ENCODE measurements at places on chromosomes 11 and 22.

DNA sequence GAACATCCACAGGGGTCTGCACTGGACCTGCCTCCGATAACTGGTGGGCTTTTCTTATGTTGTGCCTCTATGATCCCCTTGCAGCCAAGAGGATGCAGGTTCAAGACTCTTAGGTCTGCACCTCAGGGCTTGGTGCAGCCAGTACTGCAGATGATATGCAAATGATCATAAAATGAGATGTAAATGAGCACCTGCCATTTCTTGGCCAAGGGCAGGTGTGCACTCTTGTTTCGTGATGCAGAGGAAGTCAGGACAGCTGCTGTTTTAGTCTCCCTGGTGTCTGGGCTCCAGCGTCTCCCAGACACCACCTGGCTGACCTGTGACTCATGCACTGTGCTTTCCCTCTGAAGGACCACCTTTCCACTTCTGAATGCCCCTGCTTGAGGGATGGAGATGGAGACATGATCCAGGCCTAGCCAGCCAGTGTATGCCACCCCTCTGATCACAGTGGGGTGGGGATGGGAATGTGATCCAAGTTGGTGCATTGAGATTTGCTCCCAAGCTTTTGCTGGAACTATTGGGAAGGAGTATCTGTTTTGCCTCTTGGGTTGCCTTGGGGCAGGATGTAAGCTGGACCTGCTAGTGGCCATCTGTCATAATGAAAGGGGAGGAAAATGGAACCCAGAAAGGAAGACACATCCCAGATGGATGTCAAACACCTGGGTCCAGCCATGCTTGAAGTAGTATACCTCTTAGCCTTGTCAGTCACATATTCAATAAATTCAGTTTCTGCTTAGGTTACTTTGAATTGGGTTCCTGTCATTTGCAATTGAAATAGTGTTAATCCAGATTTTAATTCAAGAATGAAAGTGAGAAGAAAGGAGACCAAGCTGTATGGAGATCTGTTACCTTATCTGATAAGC lies 3.3 kb upstream of the KCNJ11 start:
- no peak for DNase-seq

DNA sequence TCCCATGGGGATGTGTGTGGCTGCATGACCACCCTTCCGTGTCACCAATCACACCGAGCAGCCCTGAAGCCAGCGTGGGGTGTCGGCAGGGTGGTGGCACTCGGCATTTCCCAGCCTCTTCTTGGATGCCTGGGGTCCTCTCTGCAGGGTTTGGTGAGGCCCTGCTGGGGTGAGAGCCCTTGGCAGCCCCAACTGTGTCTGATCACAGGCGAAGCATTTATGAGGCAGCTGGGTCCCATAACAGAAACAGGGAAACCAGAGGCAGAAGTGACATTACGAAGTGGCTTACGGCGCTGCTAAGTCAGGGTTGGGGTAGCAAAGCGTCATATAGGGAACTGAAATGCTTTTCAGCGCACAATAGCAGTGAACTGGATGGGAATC lies 92.3 kb upstream of the SEPTIN5 start:
- no peak for DNase-seq

- no peak for DNase-seq
Observed at GRCh38 chr22:33477120-33478111, 419.2 kb upstream of the SYN3 start.

GRCh38 chr11:1506981-1507380 lies 20.4 kb upstream of the MOB2 start:
- no peak for DNase-seq

DNA sequence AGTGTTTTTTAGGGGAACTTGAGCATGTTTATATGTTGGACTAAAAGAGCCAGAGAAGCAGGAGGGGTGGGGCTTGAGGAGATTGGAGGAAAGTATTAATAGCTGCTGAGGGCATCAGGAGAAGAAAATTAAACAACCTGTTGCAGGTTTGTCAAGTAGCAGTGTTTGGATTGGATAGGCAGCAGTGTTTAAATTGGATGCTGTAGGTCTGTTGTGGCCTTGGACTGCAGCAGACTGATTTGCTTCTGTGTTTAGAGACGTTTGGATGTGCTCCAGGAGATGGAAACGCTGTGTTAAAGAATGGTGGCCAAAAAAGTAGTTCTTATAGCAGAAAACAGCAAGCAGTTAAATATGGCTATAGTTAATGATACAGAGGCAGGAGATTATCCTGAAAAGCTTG lies 5.7 kb downstream of the EIF3L start:
- no peak for DNase-seq

DNA sequence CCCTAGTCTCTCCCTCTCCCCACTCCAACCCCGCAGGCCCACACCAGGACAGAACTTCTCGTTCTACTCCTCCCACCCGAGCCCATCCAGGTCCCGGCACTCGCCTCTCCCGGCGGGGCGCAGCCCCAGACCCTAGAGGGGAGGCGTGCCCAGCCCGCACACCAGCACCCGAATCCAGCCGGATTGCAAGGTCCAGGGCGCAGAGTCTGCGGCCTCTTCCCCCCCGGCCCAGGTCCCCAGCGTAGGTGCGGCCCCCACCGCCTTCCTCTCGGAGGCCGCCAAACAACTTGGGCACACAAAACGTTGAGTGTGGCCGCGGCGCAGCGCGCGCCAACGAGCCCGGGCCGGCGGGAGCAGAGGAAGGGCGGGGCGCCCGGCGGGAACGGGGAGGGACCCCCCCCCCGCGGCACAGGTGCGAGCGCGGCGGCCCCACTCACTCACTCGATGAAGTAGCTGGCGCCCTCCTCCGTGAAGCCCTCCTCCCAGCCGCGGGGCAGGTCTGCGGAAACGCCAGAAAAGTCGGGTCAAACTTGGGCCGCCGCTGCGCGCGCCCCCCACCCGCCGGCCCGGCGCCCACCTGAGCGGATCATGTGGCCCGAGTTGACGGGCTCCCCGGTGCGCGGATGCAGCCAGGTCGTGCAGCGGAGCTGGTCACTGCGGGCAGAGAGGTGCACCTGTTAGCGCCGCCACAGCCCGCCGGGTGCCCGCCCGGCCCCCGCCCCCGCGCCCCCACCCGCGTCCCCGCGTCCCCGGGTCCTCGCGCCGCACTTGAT lies 480 bp downstream of the PLEKHA7 start:
- DNase-seq, result no peak

GRCh38 chr11:132627981-132628380 lies 904.3 kb downstream of the OPCML start:
- no peak for DNase-seq

DNA sequence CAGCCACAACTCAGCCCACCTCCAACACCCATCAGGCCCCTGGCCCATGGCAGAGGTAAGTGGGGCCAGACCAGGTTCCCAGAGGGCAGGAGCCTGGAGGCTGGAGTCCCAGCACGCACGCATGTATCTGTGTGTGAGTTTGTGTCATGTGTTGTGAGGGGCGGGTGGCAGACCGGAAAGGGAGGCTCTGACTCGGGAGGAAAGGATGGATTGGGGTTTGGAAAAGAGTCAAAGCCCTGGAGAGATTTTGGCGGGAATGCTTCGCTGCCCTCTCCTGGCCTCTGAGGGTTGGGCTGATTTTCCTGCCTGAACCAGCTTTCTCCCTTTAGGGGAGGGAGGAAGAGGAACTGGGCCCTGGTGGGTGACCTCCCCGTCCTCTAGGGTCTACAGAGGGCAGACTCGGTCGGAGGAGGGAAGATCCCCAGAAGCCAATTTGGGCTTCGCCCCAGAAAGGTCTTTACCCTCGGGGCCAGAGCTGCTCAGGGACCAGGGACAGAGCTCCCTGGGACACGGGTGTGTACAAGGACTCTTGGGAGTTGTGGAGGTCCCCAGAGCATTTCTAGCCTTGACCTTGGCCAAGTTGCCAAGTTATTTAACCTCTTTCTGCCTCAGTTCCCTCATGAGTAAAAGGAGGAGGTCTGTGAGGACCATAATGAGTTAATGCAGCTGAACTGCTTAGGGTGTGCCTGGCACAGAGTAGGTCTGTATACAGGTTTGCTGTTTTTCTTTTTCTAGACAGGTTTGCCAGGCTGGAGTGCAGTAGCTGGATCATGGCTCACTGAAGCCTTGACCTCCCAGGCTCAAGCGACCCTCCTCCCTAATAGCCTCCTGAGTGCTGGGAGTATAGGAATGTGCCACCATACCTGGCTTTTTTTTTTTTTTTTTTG lies 6.9 kb downstream of the C11orf68 start:
- no peak for DNase-seq

DNA sequence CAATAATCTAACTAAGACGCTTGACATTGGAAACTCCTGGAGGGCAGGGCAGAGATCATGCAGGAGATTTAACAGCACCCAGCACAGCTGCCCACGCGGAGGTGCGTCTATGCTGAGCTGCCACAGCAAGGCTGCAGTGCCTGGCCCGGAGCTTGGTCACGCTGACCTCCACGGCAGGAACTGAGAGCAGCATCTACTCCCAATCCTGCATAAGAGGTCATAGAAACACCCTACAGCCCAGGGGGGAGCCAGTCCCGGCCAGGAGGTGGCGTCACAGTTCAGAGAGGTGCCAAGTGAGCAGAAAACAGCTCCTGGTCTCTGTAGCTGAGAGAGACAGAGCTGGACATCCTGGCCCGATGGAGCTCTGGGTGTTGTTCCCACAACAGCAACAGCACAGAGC lies 121.1 kb upstream of the TMEM45B start:
- DNase-seq, result no peak

DNA sequence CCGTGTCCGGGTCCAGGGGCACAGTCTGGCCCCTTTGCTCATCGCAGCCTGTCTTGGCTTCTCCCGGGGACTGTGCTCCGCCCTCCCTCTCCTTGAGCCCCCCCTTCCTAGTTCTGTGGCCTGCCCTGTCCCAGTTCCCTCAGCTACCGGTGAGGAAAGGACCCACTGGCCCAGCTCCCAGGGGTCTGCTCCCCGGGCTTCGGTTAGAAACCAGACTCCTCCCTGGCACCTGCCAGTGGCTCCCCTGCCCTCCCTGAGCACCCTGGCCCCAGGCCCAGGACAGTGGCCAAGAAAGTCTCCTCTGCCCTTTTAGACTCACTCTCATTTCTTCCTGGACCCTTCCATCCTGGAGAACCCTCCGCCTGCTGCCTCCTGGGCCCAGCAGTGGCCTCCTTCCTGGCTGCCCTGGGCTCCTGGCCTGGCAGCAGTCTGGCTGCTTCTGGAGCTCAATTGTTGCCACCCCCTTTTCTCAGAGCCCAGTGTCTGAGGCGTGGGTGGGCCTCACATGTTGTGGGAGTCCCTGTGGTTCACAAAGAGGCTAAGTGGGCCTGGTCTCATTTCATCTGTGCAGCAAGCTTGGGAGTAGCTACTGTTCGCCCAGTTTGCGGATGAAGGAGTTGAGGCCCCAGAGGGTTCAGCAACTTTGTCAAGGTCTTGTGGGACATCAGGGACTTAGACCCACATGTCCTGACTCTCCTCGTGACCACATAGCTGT lies 12.6 kb downstream of the PRDM11 start:
- no peak for DNase-seq

DNA sequence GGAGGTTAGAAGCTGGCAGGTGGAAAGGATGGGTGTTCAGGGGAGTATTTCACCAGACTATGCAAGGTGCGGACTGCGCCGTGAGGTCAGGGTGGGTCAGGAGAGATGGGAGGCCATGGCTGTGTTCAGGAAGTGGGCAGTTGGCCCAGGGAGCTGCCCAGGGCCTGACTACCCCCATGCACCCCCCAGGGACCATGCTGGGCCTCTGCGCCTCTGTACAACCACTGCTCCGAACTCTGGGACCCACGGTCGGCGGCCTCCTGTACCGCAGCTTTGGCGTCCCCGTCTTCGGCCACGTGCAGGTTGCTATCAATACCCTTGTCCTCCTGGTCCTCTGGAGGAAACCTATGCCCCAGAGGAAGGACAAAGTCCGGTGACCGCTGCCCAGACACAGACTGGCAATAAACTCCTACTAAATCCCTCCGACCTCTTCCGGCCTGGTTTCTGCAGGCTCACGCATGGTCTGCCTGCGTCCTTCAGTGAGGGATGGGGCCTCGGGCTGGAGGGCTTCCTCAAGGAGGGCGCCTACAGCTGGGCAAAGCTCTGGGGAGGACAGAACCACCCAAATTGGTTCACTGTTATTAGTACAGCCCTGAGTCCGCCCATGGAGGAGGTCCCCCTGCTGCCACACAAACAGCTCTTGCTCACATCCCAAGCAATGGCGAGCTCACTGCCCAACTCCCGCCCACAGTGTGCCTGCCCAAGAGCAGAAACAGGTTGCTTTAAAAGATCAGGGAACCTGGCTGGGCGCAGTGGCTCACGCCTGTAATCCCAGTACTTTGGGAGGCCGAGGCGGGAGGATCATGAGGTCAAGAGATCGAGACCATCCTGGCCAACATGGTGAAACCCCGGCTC lies 4.2 kb downstream of the PHLDA2 start:
- no peak for DNase-seq

Measured in stimulated activated CD8-positive, alpha-beta memory T cell treated with anti-CD3 and anti-CD28 coated beads, Interleukin-2, amount 100 ng/mL, for 1 hour (primary cell).